ENCODE measurements at places on chromosomes 5 and 9. TPM values are rescaled to one million over a fixed set of nuclear protein-coding genes. Genes with fewer than 3 reads are reported as not detected.

GRCh38 chr9:95486318-95486717 lies 30.5 kb downstream of the PTCH1 start:
- DNase-seq: no peak

DNA sequence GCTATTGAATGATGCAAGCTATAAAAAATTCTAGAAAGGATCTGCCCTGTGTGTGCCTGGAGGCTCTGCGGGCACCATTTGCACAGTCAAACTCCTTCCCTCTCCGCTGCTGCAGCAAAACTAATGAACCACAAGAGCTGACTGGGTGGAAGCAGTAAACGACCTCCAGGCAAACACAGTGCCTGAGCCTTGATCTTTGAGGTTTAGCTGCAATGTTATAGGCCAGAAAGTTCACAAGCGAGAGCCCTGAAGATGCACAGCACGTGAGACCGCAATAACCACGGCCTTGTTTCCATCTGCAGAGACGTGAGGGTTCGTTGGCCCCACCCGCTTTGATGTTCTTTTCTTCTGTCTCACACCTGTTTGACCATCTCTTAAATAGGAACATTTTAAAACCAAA lies 69.2 kb upstream of the S1PR3 start:
- DNase-seq: no peak

DNA sequence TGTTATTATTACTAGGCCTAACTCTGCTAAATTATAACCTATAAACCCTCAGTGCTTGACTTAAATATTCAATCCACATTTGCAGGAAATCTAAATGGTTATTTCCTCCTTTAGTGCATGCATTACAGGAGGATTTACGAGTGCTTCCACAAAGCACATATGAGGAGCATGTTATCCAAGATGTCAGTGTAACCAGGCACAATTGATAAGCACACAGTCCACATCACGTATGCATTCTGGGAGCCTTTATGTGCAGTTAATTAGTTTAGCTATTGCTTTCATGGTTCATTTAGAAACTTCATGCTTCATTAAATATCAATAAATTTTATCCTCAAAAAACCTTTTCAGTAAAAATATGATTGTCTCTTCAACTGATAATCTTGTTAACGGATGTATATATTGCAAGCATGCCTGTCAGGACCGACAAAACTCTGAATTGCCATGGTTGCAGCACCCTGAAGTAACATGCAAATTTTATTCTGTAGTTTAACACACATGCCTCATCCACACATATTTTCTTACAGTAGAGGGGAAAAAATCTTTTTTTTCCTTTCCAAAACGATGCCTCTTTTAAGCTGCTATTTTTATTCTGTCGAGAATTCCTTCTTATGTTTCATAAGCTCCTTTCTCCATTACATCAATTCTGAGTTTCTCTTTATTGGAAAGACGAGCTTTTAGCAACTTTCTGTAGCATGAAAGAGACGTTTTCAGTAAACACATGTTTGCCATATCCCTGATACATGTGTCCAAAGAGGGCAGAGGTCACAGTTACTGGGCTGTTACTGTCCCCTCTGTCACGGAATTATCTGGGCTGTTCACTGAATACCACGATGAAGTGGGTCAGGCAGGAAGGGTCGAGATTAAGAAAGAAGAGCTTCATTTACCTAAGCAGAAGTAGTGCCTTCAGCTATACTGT lies 142.0 kb downstream of the GLIS3 start:
- DNase-seq: peak; percentile 51

Gene ADAMTSL1
- 2.2 TPM for total RNA-seq

Gene TTLL11
- total RNA-seq: 7.2 TPM

Gene ADAMTS16
- 0.09 TPM for total RNA-seq

DNA sequence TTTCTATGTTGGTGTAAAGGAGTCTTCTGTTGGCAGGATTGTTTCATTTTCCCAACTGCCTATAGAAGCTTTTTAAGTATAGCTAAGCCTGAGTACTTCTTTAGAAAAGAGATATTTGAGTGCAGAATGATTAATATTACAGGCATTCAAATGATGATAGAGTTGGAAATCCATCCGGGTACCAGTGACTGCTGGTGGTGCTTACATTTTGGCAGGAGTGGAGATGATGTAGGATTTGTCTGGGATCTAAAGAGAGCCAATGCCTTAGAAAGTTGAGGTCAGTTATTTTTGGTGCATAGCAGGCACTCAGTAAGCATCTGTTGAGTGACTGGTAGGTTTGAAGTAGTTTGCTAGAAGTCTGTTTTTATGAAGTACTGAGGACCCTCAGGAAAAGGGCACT lies 433.5 kb downstream of the DMAC1 start:
- no peak for DNase-seq

DNA sequence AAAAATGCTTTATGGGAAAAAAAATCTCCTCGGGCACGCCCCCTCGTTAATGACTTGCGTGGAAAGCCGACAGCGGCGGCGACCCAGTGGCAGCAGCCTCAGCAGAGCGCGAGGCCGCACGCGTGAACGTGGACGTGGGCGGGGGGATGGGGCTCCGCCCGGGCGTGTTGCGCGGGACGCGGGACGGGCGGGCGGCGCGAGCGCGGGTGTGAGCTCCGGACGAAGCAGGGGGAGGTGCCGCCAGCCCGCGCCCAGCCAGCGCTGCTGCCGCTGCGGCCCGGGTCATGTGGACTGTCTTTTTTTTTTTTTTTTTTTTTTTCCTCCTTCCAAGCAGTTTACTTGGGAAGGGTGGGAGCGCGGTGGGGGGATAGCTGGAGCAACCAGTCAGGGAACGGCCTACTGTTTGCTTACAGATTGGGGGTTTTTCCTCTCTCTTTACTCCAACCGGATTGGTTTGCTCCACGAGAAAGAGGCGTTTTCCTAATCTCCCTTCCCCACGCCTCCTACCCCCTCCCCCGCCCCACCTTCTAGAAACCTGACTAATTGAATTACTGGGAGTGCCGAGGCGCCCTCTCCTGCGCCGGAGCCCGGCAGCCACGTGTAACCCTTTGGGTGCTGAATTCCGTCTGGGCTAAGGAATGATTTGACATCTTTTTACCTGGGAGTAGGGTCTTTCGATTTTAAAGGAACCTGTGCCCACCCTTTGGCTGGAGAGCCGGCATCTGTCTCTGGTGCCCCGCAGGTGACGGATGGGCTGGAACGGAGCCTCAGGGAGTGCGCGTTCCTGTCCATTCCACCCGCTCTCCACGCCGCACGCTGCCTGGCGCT lies 1.7 kb upstream of the EFNA5 start:
- DNase-seq: peak; percentile 95

GRCh38 chr9:89891591-89892304 lies 286.9 kb downstream of the GADD45G start:
- peak; percentile 88 for DNase-seq

- DNase-seq: peak; percentile 78
These were observed 53.1 kb upstream of the TYRP1 start for GRCh38 chr9:12640016-12640587.

Gene TAF11L5
- total RNA-seq: not detected

- DNase-seq: no peak
These were observed 52.8 kb upstream of the CARTPT start for GRCh38 chr5:71666321-71666720.

DNA sequence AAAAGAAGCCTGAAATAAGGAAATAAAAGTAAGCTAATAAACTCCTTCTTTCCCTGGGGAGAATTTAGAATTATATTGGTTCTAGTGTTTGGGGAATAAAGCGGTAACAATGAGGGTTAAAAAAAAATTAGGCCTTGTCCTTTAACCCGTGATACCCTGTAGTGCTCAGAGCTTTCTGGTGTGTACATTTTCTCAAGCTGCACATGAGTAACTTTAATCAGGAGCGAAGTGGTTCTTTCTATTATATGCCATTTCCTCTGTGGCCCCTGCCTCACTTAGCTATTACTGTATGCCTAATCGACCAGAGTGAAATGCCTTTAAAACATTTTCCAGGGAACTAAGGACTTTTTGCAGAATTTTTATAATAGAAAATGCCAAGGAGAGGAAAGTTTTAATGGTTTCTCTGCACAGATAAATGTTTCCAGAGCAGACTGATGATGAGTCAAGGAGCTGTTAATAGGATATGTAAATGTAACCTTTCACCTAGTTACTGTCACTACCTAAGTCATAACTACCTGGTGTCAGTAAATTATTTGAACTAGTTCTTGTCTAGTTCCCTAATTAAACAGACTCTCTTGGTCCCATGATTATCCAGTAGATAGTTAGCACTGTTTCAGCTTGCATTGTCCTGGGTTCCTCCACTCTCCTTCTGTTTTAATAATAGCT lies 7.6 kb downstream of the PAM start:
- no peak for DNase-seq

Gene CLIC3
- 72.0 TPM for total RNA-seq

GRCh38 chr5:17182981-17183380 lies 34.5 kb upstream of the BASP1 start:
- DNase-seq: no peak

- DNase-seq: no peak
These were observed 51.0 kb downstream of the ADAMTS2 start for GRCh38 chr5:179294131-179294780.

DNA sequence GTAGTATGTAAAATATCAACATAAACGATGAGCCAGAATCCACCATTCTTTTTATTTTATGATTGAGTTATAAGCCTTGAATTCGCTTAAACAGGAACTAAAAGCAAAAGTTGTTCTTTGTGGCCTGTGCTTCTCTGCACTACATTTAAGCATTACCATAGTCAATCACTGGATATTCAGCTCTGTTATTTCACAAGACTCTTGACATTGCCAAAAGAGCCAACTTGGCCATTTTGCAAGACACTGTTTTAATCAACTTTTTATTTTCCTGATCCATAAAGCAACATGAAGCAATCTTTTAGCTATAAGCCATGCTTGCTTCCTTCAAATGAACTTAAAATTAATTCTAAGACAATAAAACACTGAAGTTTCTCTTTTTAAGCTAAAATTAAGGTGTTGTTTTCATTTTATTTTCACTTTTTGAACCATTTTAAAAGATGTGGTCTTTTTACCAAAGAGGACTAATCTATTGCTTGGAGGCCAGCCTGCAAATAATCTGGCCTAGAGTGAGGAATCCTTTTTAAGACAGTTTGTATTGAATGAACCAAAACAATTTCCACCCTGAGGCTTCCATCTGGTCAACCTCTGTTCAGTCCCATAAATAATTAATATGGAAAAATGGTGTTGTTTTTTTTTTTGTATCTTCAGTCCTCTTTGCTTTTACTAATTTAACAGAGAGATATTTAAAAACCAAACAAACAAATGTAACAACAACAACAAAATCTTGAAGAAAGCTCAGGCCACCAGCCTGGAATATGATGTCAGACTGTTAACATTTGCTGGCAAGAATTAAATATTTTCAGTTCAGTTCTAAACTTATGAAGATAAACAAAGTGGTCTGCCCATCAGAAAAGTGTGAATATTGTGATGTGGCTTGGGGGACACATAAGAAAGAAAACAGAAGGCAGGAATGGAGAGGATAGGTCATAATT lies 274.4 kb downstream of the MARCHF11 start:
- peak; percentile 89 for DNase-seq

Gene SMIM33
- not detected for total RNA-seq

- peak; percentile 51 for DNase-seq
These were observed 59.4 kb downstream of the SIL1 start for GRCh38 chr5:139138809-139139208.

Gene FRRS1L
- 0.03 TPM for total RNA-seq

DNA sequence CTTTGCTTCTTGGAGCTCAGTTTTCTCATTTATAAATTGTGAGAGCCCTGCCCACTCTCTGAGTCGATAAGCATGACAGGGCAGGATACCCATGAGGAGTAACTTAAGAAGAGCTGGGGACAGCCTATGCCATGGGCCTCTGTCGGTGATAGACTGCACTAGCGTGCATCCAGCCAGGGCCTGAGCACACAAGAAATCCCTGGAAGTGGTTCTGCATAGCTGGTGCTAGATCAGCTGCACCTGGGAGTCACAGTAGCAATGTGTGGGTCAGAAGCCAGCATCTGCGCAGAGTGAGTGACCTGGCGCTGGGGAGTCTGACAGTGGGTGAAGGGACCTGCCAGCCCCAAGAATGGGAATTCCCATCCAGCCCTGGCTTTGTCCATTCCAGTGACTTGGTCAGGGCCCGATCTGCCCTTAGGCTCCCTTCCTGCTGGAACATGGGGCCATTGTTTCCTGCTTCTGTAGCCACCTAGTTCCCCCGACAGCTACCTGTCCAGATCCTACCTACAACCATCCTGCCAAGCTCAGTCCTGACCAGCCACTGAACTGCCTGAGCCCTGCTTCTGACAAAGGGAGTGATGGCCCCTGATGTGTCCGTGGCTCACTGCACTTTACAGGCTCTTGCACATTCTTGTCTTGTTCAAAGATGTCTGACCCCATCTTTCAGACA lies 35.9 kb upstream of the NANS start:
- no peak for DNase-seq

GRCh38 chr5:78243639-78244038 lies 50.9 kb downstream of the AP3B1 start:
- DNase-seq: no peak

- DNase-seq: no peak
These were observed 86.8 kb downstream of the PTPRD start for GRCh38 chr9:10525972-10526371.

GRCh38 chr5:173778784-173779304 lies 109.3 kb upstream of the CPEB4 start:
- DNase-seq: no peak

Gene SEMA5A
- 44.9 TPM for total RNA-seq
